ENCODE measurements at places on chromosomes 6 and 20.
A peak's percentile ranks its signal among the peaks of the same experiment; 100 is the strongest.

- no peak for DNase-seq
These were observed at the start of gene RAET1E for GRCh38 chr6:149897855-149898744. TSS of gene RAET1E (minus strand) at chr6:149898113. CDS start at chr6:149890901, 7,212 bp downstream.

DNA sequence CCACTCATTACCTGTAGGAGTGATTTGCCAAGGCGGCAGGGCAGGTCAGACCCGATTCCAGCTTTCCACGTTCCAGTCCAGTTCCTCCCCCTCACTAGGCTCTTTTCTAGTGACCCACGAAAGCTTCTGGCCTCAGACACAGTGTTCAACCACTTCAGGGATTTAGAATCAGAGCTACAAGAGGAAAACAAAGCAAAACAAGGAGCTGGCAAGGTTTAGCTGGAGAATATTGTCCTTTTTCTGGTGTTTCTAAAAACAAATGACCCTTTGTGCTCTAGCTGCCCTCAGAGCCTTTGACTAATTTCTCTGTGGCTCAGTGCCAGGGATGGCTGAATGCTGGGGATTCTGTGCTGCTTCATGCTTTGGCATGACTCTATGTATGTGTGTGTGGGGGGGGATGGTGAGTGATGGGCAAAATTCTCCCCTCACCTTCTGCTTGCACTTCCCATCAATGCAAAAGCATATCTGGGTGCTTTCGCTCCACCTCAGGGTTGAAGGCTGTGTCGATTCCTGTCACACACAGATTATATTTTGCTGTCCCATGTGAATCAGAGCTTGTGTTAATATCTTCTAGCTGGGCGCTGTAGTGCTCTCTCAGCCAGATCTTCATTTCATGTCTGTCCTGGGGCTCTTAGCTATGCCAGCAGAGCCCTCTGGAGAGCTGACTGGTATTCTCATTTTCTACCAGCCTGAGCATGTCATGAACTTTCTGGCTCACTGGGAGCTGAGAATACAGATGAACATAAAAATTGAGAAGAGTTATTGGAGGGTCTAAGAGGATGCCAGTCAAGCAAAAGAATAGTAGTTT is 19.3 kb upstream of the NEDD9 start:
- no peak for DNase-seq

DNA sequence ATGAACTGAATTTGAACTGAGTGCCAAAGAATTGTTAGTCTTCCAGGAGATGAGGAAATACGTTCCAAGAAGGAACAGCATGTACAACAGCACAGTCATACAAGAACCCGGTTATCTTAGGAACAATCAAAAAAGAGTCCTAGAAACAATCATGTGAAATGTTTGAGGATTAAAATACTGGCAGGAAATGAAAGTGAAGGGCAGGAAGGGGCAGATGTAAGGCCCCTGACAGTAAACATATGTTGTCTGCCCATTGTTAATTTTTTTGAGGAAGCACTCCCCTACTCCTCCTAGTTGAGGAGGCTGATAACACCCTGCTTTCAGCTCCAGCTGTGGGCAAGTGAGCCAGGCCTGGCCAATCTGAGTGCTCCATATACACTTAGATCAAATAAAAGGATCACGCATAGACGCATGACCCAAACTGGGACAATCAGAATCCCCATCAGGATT is 220.9 kb downstream of the HACE1 start:
- DNase-seq = no peak

GRCh38 chr6:43495409-43495941 is 14.7 kb downstream of the LRRC73 start:
- DNase-seq = no peak

DNA sequence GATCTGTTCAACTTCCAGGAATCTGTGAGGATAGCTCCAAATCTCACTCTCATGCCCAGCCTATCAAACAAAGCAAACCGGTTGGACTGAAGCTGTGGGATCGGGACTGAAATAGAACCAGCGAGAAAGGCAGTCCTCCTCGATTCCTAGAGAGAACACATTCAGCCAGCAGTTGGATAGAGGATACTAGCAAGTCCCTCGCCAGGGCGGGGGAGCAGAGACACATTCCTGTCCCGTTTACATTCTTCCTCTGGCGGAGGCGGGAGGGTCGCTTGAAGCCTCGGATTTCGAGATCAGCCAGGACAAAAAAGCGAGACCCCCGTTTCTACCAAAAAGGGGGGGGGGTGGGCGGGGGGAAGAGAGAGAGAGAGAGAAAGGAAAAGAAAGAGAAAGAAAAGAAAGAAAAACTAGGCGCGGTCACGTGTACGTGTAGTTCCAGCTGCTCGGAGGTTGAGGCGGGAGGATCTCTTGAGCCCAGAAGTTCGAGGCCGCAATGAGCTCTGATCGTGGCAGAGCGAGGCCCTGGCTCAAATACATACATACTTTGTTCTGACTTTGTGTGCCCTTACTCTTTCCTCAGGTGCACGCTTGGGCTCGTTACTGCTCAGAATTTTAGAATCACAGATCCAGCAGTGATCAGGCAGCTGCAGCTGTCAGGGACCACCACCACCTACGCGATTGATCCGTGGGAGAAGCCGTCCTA is 19.5 kb downstream of the ZNF311 start:
- peak; percentile 56 for DNase-seq

DNA sequence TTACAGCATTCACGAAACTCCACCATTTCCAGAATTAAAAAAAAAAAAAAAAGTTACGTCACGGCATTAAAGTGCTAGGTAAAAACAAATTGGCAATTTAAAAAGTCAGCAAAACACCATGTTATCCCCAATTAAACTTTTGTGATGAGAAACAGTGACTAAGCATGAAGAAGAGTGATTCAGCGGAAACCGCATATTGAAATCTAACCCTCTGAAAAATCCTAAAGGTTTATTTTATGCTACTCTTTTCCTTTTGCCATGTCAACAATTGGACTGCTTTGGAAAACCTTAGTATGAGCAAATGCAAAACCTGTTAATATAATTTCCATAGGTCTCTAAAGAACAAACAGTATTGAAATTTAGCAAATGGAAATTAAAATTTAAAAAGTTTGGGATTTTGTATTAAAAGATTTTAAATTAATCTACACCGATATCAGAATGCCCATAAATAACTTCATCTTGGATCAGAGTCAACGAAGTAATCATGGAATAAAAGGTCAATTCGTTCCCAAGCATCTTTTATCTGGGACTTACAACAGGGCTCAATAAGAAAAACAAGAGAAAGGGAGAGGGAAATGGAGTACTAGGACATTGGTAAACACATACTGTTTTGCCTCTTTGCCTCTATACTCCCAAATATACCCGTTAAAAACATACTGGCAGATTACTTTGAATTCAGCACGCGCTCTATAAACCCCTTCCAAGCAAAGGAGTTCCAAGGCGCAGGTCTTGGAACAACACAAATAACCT is 1.1 kb downstream of the FBXO30 start:
- no peak for DNase-seq

DNA sequence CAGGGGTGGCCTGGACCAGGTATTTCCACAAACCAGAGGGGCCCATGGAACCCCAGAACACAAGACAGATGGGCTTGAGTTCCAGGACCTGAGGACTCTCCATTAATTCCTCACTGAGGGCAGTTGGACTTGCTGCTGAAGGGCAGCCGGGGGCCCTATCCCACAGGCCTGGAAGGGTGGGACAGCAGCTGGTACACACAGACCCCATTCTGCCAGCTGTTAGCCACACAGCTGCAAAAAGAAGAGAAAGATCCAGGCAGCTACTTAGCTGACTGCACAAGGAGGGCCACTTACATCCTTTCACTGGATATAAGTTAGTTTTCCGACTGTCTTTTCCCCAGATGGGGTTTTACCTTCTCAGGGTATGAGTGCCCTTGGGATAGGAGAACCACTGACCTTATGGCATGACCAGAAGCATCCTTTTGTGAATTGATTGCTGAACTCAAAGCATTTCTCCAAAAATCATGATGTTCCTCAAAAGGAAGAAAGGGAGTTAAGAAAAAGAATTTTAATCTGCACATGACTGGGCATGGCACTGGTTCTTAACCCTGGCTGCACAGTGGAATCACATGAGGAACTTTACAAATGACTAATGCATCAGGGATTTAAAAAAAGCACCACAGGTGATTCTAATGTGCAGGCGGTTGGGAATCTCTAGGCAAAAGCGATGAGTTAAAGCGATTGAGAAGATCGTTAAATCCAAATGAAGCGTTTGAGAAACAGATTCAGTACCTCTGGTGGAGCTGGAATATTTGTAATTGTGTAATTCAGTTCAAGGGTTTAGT is 199.4 kb downstream of the TFAP2A start:
- no peak for DNase-seq

DNA sequence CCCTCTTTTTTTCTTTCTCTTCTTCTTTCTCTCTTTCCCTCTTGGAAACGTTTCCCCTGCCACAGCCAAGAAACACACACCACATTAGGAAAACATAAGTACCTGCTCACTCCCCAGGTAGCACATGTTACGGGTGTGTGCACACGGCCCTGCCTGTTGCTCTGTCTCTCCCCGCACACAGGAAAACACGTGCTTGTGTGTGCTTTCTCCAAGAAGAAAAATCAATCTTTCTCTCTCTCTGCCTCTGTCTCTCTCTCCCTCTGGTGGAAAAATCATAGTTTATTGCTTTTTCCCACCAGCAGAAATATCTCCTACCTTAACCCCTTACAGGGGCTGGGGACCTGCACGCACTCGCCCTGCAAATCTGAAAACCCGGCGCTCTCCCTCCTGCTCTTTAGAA is 102.3 kb downstream of the EDN3 start:
- DNase-seq = no peak

DNA sequence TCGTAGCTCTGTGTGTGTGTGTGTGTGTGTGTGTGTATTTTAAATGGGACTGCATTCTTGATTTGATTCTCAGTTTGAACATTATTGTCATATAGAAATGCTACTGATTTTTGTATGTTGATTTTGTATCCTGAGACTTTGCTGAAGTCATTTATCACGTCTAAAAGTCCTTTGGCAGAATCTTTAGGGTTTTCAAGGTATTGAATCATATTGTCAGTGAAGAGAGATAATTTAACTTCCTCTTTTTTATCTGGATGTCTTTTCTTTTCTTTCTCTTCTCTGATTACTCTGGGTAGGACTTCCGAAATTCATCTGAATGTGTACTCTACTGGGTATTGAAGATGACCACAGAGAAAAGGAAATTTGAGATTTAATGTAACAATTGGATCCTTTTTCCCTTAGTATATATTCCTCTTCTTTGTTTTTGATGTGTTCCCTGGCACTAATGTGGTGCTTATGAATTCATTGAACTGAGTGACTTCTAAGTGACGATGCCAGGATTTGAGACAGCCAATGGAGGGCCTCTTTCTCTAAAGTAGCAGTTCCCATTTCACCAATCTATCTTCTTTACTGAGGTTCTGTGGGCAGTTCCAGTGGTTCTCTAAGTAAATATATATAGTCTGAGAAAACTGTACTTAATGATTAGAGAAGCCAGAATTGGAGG is 47.6 kb downstream of the TNFAIP3 start:
- DNase-seq = no peak

DNA sequence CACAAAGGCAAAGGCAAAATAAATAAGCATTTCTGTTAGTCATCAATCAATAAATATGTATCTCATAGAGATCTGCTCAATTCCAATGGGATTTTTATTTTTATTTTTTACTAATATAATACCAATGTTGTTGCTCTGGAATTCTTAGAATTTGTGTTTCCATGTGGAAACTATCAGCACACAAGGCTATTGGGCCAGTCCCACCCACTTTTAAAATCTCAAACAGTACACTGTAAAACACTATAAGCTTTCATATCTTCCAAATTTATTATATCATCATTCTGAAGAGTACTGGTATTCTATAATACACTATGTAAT is 563.8 kb upstream of the MARCKS start:
- DNase-seq = no peak

GRCh38 chr6:75486850-75487518 is 6.6 kb downstream of the FILIP1 start:
- no peak for DNase-seq

DNA sequence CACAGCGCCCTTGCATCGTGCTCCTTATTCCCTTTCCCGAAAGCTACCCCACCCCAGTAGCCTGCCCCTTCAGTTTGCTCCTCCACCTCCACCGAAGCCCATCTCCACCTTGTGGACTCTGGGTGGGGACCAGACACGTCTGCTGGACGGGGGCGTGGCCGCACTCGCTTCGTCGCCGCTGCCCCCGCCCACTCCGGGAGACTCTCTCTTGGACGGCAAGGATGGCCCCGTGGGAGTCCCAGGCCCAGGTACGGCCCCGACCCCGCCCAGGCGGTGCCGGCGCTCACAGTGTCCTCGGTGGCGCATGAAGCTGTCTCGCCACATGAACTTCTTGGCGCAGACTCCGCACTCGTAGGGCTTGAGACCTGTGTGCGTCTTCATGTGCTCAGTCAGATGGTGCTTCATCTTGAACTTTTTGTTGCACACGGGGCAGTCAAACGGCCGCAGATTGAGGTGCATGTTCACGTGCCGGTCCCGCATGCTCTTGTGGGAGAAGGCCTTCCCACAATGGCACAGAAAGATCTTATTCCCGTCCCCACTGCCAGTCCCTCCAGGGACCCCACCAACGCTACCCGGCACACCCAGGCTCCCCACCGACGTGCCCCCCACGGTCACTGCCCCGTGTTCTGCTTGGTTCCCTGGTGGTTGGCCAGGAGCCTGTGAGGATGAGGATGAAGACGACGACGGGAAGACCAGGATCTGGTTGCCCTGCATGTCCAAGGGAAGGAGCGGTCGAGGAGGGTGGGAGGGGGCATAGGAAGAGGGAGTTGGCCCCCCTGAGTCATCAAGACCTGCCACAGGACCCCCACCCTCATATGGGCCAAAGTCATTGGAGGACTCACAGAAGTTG is 1.3 kb upstream of the TAPBP start:
- no peak for DNase-seq

- DNase-seq = no peak
These were observed 284.5 kb downstream of the HTR1B start for GRCh38 chr6:77178821-77179220.

- DNase-seq = peak; percentile 21
These were observed 13.6 kb downstream of the FGD2 start for GRCh38 chr6:37019065-37019450.

DNA sequence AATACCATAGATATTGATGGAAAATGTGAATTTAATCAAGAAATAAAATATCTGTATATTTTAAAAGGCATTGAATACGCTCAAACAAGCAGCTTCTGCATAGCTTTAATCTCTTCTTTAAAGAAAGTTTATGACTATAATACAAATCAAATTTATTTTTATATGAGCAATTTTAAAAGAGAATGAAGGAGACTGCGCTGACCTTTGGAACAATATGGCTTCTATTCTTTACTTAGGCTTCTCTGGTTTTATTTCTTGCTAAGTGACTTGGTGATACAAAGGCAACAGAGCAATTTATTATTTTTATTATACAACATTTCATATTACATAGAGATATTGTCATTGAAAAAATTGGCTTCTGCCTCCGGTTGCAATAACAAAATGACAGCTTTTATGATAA is 776.7 kb downstream of the TBC1D32 start:
- no peak for DNase-seq

- no peak for DNase-seq
These were observed 681.0 kb upstream of the GJE1 start for GRCh38 chr6:141451511-141452353.

DNA sequence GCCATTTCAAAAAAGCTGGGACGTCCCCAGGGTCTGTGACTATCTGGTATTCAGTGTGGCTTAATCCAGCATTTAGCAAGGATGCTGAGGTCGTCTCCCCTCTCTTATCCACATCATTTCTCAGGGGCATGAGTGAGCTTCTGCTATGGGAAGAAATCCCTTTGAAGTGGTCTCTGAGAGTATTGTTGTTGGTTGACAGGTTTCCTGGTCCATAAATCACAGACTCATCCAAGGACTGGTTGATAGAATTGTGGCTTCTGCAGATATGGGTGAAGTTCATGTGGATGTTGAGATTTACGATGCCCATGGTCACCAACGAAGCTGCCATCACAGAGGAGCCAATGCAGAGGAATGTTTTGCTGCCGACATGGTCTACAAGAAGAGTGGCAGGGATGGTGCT is 24.0 kb downstream of the SLC2A12 start:
- no peak for DNase-seq
